ENCODE measurements at places on chromosomes 12 and 14.

DNA sequence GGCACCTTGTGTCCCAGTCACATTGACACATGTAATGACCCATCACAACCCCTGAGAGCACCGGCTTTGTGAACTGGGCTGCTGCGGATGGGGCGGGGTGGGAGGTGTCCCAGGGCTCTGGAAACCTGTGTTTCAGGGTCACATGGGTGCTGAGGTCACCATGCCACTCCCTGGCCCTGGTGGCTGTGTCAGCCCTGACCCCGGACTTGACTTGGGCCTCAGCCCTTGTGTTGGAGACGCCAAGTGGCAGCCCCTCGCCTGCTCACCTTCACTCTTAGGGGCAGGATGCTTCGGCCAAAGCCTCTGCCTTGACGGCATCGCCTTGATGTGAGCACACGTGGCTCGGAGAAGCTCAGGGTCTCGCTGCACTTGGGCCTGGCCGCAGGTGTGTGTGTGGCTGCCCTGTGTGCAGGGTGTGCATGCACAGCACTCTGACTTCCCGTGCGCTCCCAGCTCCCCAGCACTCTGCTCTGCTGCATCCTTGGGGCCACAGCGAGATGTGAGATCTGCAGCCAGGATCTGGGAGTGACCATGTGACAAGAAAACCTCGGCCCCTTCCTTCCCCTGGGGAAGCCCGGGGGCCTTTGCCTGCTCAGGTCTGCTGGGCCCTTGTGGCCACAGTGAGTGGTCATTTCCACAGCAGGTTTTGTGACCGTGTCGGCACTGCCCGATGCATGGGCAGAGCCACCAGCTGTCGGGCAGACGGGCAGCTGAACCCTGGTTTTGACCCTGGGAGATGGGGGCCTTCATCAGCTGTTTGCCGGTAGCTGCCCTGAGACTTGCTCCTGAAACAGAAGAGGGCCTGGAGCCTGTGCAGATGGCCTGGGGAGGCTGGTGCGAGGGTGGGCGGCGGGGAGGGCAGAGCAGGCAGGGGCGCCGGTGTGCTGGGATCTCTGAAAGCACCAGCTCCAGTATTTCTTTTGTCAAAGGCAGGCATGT lies 167.4 kb downstream of the KIF26A start:
- H3K4me1 ChIP-seq = no peaks in the 10 kb centered on the region
- DNase-seq = no peak
- no peak overlapping the region for H3K27ac ChIP-seq
- H3K27me3 ChIP-seq = no peaks in the 10 kb centered on the region

DNA sequence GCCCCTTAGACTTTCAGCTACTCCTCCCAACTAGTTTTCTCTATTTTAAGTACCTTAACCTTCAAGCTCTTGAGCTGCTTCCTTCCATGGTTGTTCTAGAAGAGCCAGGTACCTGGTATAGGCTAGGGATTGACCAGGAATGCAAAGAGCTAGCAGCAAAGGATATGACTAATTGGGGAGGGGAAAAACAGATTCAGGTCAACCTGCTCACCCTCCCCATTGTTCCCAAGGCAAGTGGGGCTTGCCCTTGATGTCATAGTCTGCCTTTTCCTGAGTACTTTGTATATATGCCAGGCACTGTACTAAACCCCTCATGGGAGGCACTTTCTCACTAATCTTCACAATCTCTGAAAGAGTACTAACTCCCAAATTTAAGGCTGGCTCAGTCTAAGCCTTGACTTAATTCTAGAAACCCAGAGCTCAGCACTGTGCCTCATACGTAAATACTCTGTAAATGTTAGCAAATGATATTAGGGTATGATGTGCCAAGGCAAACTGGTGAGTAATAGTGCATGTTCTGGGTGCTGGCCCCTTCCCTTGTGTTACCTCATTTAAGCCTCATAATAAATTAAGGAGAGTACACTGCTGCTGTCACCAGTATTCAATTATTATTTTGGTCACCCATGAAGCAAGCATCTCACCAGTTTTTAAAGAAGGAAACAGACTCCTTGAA lies 42.2 kb downstream of the SUDS3 start:
- H3K27me3 ChIP-seq = no peaks in the 10 kb centered on the region
- H3K36me3 ChIP-seq = peaks cover 32% of the 10 kb centered on the region
- no peak for DNase-seq
- no peaks in the 10 kb centered on the region for H3K4me1 ChIP-seq
- H3K4me3 ChIP-seq = no peak overlapping the region

- H3K4me3 ChIP-seq = no peak overlapping the region
- DNase-seq = no peak
- H3K36me3 ChIP-seq = no peaks in the 10 kb centered on the region
- peaks cover 44% of the 10 kb centered on the region for H3K27me3 ChIP-seq
Measured at GRCh38 chr12:2613326-2614073, 181.3 kb upstream of the FKBP4 start.

GRCh38 chr12:15196221-15196620 lies 25.0 kb downstream of the RERG start:
- H3K36me3 ChIP-seq = no peaks in the 10 kb centered on the region
- H3K27ac ChIP-seq = no peak overlapping the region
- H3K4me3 ChIP-seq = no peak overlapping the region
- peaks cover 36% of the 10 kb centered on the region for H3K27me3 ChIP-seq
- H3K4me1 ChIP-seq = no peaks in the 10 kb centered on the region

GRCh38 chr12:121085069-121085468 lies 46.0 kb upstream of the OASL start:
- H3K4me1 ChIP-seq = peaks cover 16% of the 10 kb centered on the region
- H3K36me3 ChIP-seq = no peaks in the 10 kb centered on the region
- H3K27ac ChIP-seq = no peak overlapping the region

DNA sequence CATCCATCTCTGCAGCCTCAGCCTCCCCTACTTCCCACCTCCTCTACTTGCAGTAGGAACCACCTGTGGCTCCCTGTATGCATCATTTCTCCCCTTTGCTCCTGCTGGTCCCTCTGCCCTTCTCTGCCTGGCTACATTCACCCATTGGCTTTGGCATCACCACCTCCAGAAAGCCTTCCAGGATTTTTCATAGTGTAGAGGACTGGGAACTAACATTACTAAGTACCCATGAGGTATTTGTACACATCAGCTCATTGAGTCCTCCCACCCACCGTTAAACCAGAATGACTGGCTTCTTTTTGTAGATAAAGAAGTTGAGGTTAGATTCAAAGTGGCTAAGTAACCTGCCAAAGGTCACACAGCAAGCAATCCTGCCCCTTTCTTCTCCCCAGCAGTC lies 17.1 kb downstream of the SYNE3 start:
- H3K4me3 ChIP-seq = no peak overlapping the region
- no peak for DNase-seq
- peak overlapping the region; percentile 15 for H3K27ac ChIP-seq
- H3K27me3 ChIP-seq = no peaks in the 10 kb centered on the region

Data from effector memory CD8-positive, alpha-beta T cell (primary cell).